Naive thymus-derived CD8-positive, alpha-beta T cell (primary cell): ENCODE measurements at places on chromosomes 4 and X. TPM values are rescaled to one million over a fixed set of nuclear protein-coding genes. Genes with fewer than 3 reads are reported as not detected.

The SERPINA7 gene
- not detected for total RNA-seq

The ADAM29 gene
- total RNA-seq = not detected

The ARHGAP10 gene
- total RNA-seq = 6.4 TPM

The THOC2 gene
- total RNA-seq = 117 TPM

The TMEM35A gene
- total RNA-seq = not detected

The OPN1LW gene
- not detected for total RNA-seq

The IGSF1 gene
- total RNA-seq = not detected

The PDCL2 gene
- total RNA-seq = not detected

The ZC4H2 gene
- total RNA-seq = 18.3 TPM

The ATP2B3 gene
- total RNA-seq = not detected

The NEIL3 gene
- not detected for total RNA-seq

The CLIC2 gene
- 0.73 TPM for total RNA-seq

The UNC5C gene
- not detected for total RNA-seq

The NIPAL1 gene
- 2.5 TPM for total RNA-seq

The RNF128 gene
- total RNA-seq = not detected

The CHRNA9 gene
- total RNA-seq = 0.73 TPM

DNA sequence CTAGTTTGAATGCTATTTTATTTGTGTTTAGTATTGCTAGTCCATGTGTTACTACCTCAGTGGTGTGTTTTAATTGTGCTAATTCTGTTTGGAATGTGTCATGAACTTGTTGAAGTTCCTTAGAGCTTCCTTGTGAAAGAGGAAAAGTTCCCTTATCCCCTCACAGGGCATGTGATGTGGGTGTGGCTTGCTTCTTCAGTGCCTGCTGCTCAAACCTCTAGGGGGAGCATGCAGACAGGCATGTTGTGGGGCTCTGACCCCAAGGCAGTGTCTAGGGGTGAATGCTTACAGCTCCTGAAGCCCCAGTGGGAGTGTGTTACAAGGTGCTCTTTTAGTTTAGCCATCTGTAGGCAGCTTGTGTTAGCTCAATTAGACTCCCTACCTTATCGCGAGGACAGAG, 86.5 kb downstream of the MAGED4 start:
- DNase-seq = no peak
- H3K4me1 ChIP-seq = no peaks in the 10 kb centered on the region
- peaks cover 1% of the 10 kb centered on the region for H3K27me3 ChIP-seq
- H3K27ac ChIP-seq = peak overlapping the region; percentile 12
- H3K36me3 ChIP-seq = no peaks in the 10 kb centered on the region

- H3K27ac ChIP-seq = no peak within 1 kb of the TSS
- H3K27me3 ChIP-seq = peaks cover 7% of the 10 kb centered on the region
- H3K36me3 ChIP-seq = no peaks in the 10 kb centered on the region
Measured at GRCh38 chrX:126165721-126166461, at the start of gene DCAF12L2. Gene DCAF12L2 (minus strand): TSS chrX:126166289. CDS start chrX:126165924, 365 bp downstream.

GRCh38 chr4:12861422-12861821, 622.7 kb downstream of the RAB28 start:
- H3K36me3 ChIP-seq = no peaks in the 10 kb centered on the region
- H3K27me3 ChIP-seq = peaks cover 5% of the 10 kb centered on the region
- no peak for DNase-seq
- H3K27ac ChIP-seq = no peak overlapping the region

- no peak overlapping the region for H3K27ac ChIP-seq
- H3K4me1 ChIP-seq = no peaks in the 10 kb centered on the region
Measured at GRCh38 chr4:153777421-153777820, 11.5 kb downstream of the SFRP2 start.

DNA sequence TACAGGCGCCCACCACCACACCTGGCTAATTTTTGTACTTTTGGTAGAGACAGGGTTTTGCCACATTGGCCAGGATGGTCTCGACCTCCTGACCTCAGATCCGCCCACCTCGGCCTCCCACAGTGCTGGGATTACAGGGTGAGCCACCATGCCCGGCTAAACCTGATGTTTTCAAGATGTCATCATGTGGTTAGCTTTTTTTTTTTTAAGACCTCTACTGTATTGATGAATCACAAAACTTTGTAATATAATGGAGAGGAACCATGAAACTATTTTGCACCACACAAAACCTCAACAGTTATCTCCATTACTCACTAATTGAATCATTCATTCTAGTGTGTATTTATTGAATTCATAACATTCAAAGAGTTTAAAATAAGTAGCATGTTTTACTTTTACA, 94.7 kb upstream of the NEIL3 start:
- no peak overlapping the region for H3K27ac ChIP-seq
- DNase-seq = no peak
- no peaks in the 10 kb centered on the region for H3K36me3 ChIP-seq
- no peaks in the 10 kb centered on the region for H3K4me1 ChIP-seq
- peaks cover 13% of the 10 kb centered on the region for H3K27me3 ChIP-seq

GRCh38 chrX:129606918-129607317, 47.8 kb downstream of the APLN start:
- H3K27ac ChIP-seq = no peak overlapping the region
- H3K36me3 ChIP-seq = no peaks in the 10 kb centered on the region
- peak; percentile 35 for DNase-seq
- no peaks in the 10 kb centered on the region for H3K27me3 ChIP-seq
- peaks cover 26% of the 10 kb centered on the region for H3K4me1 ChIP-seq

DNA sequence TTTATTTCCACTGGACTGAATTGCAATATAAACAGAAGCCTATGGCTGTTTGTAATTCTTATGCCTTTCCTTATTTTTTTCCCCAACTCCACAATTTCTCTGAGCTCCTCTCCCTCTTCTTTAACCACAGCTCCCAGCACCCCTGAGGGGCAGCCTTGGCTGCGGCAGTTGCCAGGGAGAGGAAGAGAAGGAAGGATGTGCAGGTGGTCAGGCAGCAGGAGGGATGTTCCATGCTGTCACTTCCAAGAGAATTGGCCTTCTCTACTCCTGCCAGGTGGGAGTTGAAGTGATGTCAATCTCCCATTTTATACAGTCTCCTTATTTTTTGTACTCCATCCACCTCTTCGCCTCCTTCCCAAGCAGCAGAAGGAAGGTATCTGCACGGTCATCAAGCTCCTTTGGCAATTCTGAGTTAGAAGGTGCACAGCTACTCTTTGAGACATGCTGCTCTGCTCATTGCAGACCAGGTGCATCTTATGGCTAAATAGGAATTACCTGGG, 343.3 kb upstream of the RPS6KA3 start:
- no peak overlapping the region for H3K27ac ChIP-seq
- H3K36me3 ChIP-seq = no peaks in the 10 kb centered on the region
- H3K27me3 ChIP-seq = peaks cover 34% of the 10 kb centered on the region
- no peak overlapping the region for H3K4me3 ChIP-seq
- H3K4me1 ChIP-seq = no peaks in the 10 kb centered on the region

GRCh38 chrX:46152756-46153155, 392.5 kb downstream of the ZNF674 start:
- H3K36me3 ChIP-seq = no peaks in the 10 kb centered on the region
- no peak overlapping the region for H3K4me3 ChIP-seq
- no peak for DNase-seq
- H3K27ac ChIP-seq = no peak overlapping the region
- H3K27me3 ChIP-seq = no peaks in the 10 kb centered on the region
- no peaks in the 10 kb centered on the region for H3K4me1 ChIP-seq

DNA sequence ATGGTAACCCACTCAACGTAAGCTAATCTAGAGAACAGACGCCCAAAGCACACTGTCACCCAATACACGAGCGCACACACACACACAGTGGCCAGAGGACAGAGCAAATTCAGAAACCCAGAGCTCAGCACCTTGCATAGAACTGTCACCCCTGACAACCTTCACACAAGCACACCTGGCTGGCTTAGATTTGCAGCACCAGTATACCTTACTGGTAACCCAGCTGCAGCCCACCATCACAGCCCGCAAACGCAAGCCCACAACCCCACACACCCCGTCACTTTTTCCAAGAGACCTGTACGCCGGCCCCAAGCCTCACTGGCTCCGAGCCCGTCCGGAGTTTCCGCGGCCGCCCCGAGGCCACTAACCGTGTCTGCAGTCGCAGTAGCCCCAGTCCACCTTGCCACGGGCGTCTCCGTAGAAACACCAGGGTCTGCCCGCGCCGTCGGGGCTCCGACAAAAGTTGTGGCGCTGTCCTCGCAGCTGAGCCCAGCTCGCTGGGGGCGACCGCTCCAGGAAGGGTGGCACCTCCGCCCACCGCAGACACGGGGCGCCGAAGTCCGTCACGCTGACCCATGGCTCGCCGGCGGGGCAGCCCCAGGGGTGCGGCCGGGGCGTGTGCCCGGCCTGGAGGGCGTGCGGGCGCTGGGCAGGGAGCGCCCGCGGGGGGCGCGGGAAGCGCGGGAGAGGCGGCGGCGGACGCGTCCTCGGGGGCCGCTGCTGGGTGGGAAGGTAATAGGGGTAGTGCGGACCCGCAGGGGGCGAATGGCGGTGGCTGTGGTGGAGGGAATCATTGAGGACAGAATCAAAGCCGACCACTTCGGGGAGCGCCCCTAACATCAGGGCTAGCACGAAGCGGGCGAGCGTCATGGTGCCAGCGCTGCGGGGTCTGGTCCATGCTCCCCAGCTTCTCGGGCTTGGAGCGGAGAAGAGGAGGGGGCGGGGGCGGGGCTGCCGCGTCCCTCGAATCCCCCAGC, 664 bp downstream of the PRSS12 start:
- peak overlapping the region; percentile 70 for H3K4me3 ChIP-seq
- DNase-seq = peak; percentile 11

GRCh38 chrX:49001521-49002090, 458 bp downstream of the GRIPAP1 start:
- peak; percentile 71 for DNase-seq
- peaks cover 23% of the 10 kb centered on the region for H3K36me3 ChIP-seq
- H3K27ac ChIP-seq = peak overlapping the region; percentile 95
- H3K4me1 ChIP-seq = peaks cover 38% of the 10 kb centered on the region
- peak overlapping the region; percentile 98 for H3K4me3 ChIP-seq

- H3K36me3 ChIP-seq = peaks cover 58% of the 10 kb centered on the region
- no peak overlapping the region for H3K4me3 ChIP-seq
- no peaks in the 10 kb centered on the region for H3K27me3 ChIP-seq
- no peaks in the 10 kb centered on the region for H3K4me1 ChIP-seq
- no peak for DNase-seq
- H3K27ac ChIP-seq = no peak overlapping the region
Measured at GRCh38 chrX:77597090-77597489, 149.9 kb downstream of the FGF16 start.

GRCh38 chr4:16914208-16914607, 15.8 kb upstream of the LDB2 start:
- H3K27me3 ChIP-seq = peaks cover 8% of the 10 kb centered on the region
- H3K36me3 ChIP-seq = no peaks in the 10 kb centered on the region
- no peak for DNase-seq
- H3K4me3 ChIP-seq = no peak overlapping the region

DNA sequence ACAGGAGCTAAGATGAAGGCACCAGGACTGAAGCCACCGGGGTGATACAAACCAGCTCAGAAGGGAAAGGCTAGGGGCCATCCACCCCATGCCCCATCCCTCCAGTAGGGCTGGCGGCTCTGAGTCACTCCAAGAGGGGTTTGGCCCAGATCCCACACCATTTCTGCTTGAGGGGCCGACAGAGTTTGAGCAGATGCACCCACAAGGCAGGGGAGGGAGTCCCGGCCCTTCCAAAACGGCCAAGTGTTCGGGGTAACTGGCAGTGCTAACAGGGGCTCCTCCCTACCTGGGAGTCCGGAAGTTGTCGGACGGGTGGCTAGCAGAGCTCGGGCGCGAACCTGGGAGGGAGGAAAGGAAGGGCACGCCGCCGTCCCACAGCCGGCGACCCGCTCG, 412 bp downstream of the SLC10A3 start:
- no peaks in the 10 kb centered on the region for H3K36me3 ChIP-seq
- H3K27me3 ChIP-seq = no peaks in the 10 kb centered on the region
- no peak for DNase-seq
- H3K27ac ChIP-seq = peak overlapping the region; percentile 94
- peaks cover 4% of the 10 kb centered on the region for H3K4me1 ChIP-seq

GRCh38 chr4:52037689-52038102, 403 bp downstream of the SGCB start:
- peaks cover 26% of the 10 kb centered on the region for H3K4me1 ChIP-seq
- peaks cover 16% of the 10 kb centered on the region for H3K27me3 ChIP-seq
- no peak for DNase-seq

GRCh38 chr4:180766045-180766444, 1477.2 kb upstream of the TENM3 start:
- H3K27me3 ChIP-seq = no peaks in the 10 kb centered on the region
- no peaks in the 10 kb centered on the region for H3K4me1 ChIP-seq
- DNase-seq = no peak
- no peak overlapping the region for H3K27ac ChIP-seq

DNA sequence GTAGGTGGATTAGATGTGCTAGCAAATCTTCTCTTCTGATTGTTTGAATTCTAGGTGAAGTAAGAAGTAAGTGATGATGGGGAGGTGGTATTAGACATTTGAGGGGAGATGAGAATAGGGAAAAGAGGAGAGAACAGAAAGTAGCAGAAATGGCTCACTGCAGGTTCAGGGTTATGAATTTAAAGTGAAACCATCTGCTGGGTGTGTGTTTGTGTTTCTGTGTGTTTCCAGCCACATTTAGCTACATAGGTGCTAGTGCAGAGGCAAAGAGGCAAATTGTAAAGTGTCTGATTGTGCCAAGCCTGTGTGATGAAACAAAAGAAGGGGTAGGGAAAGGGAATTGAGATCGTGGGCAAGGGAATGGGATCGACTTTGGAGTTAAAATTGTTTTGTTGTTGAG, 50.6 kb downstream of the ZFX start:
- peaks cover 54% of the 10 kb centered on the region for H3K4me1 ChIP-seq
- peak overlapping the region; percentile 79 for H3K27ac ChIP-seq
- DNase-seq = no peak
- no peaks in the 10 kb centered on the region for H3K36me3 ChIP-seq
- no peaks in the 10 kb centered on the region for H3K27me3 ChIP-seq

GRCh38 chr4:73257651-73258435, 755 bp downstream of the ANKRD17 start:
- peak overlapping the region; percentile 100 for H3K4me3 ChIP-seq
- H3K27me3 ChIP-seq = no peaks in the 10 kb centered on the region
- DNase-seq = no peak
- peak overlapping the region; percentile 100 for H3K27ac ChIP-seq
- H3K4me1 ChIP-seq = peaks cover 67% of the 10 kb centered on the region

- H3K36me3 ChIP-seq = no peaks in the 10 kb centered on the region
- peaks cover 5% of the 10 kb centered on the region for H3K4me1 ChIP-seq
- no peak within 1 kb of the TSS for H3K27ac ChIP-seq
- no peak within 1 kb of the TSS for H3K4me3 ChIP-seq
- peaks cover 27% of the 10 kb centered on the region for H3K27me3 ChIP-seq
Measured at GRCh38 chrX:103329991-103330390, at the start of gene TCEAL7. Gene TCEAL7 (plus strand): TSS chrX:103330239. CDS start chrX:103331404, 1,165 bp downstream.

DNA sequence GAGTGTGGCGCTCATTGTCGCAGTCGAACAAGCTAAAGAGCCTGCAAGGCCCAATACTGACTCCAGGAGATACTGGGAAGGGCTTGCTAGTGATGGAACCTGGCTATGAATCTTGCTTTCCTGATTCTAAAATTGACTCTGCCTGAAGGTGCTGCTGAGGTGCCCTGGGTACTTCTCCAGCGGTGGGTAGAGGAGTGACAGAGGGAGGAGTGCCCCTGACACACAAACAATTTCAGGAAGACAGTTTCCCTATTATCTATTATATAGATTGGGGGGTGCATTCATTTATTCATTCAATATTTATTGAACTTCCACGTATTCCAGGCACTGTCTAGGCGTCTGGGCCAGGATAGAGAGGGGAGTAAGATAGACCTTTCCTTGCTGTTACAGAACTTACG, 339.2 kb upstream of the GATB start:
- DNase-seq = no peak
- peaks cover 12% of the 10 kb centered on the region for H3K36me3 ChIP-seq
- H3K4me1 ChIP-seq = peaks cover 93% of the 10 kb centered on the region
- H3K27ac ChIP-seq = peak overlapping the region; percentile 97
